Type B pancreatic cell (in vitro differentiated cells): ENCODE measurements at places on chromosomes 11 and 22. TPM values are rescaled to one million over a fixed set of nuclear protein-coding genes. Genes with fewer than 3 reads are reported as not detected.
A peak's percentile ranks its signal among the peaks of the same experiment; 100 is the strongest.

GRCh38 chr11:47924184-47924691 is 56.1 kb upstream of the PTPRJ start:
- peaks cover 10% of the 10 kb centered on the region for H3K4me1 ChIP-seq
- no peak overlapping the region for H3K4me3 ChIP-seq
- no peaks in the 10 kb centered on the region for H3K27me3 ChIP-seq

DNA sequence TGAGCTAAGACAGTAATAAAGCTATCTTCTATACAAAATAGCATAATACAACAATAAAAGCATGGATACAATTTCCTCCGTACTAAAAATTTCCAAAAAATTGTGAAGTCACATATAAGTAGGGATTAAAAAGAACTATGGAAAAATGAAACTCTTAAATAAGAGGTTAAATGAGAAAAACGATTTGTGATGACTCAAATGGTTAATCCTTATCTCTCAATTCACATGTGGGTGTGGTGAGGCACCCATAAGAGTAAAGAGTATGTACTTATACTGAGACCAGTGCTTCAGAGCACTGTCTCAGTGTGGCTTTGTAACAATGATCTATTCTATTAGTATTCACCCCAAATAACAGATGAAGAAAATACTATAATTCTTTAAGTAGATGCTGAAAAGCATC is 25.0 kb upstream of the CCDC34 start:
- H3K36me3 ChIP-seq = peaks cover 12% of the 10 kb centered on the region
- no peak for DNase-seq
- H3K27ac ChIP-seq = no peak overlapping the region
- no peak overlapping the region for H3K4me3 ChIP-seq

ARHGEF12 gene
- total RNA-seq = 73.8 and 85.7 TPM in 2 replicates

TMEM191C gene
- total RNA-seq = 6.8 and 20.2 TPM in 2 replicates

DNA sequence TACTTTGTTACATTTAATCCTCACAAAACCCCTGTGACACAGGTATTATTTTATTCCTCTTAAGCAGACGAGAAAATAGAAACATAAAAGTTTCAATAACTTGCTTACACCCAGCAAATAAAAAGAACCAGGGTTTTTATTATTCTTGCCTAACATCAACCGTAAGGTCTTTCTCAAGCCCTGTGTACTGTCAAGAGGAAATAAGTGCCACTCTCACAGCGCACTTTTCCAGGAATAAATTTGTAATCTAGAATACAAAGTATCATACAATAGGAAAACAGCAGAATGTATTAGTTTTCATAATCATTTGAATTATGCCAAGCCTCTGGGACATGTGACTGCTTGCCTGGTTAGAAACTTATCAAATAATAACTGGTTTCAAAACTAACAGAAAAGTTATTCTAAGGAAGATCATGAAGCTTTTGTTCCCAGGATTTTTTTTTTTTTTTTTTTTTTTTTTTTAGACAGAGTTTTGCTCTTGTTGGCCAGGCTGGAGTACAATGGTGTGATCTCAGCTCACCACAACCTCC is 7.4 kb downstream of the CCDC34 start:
- H3K4me3 ChIP-seq = no peak overlapping the region
- no peak overlapping the region for H3K27ac ChIP-seq
- H3K27me3 ChIP-seq = no peaks in the 10 kb centered on the region

GRCh38 chr22:42945027-42945426 is 69.9 kb downstream of the PACSIN2 start:
- peaks cover 9% of the 10 kb centered on the region for H3K36me3 ChIP-seq
- no peak for DNase-seq
- no peak overlapping the region for H3K4me3 ChIP-seq
- peak overlapping the region; percentile 54 for H3K27ac ChIP-seq
- peaks cover 58% of the 10 kb centered on the region for H3K4me1 ChIP-seq
- no peaks in the 10 kb centered on the region for H3K27me3 ChIP-seq

DNA sequence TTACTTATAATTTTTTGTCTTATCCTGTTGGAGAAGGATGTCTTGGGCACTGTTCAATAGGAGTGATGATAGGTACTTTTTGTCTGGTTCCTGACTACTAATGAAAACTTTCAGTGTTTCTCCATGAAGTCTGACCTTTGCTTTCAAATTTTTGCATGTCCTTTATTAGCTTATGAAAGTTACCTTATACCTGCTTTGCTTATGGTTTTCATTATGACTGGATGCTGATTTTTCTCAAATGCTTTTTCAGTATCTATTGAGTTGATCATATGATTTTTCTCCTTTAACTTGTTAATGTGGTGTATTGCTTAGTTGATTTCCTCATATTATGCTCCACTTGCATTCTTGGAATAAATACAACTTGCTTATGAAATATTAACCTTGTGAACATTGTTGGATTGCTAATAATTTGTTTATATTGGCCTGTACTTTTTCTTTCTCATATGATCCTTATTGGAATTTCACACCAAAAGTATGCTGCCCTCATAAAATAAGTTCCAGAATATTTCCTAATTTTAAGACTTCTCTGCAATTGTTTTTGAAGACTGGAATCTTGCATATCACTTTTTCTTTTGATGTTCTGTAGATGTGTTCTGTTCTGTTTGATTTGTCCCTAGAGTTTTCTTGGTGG is 85.0 kb upstream of the SC5D start:
- peaks cover 5% of the 10 kb centered on the region for H3K4me1 ChIP-seq
- H3K36me3 ChIP-seq = no peaks in the 10 kb centered on the region
- H3K27me3 ChIP-seq = peaks cover 3% of the 10 kb centered on the region
- no peak overlapping the region for H3K4me3 ChIP-seq

MMP12 gene
- total RNA-seq = 0.27 TPM in 1 of 2 replicates, not detected in the other

DNA sequence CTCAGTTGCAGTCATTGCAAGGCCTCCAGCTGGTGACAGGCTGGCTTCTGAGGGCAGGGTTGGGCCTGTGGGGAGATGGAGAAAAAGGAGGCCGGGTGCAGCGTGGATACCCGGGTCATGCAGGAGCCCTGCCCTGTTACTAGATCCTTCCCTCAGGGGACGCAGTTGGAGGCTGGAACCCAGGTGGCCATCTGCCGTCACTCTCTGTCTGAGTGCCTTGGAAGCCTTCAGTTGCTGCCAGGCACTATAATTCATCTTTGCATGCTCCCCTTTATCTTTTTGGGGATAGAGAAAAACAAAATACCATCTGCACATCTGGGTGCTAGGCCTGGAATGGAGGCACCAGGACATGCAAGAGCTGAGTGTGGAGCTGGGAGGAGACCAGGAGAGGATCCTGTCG is 82.7 kb downstream of the TP53I11 start:
- no peaks in the 10 kb centered on the region for H3K27me3 ChIP-seq
- no peak overlapping the region for H3K4me3 ChIP-seq
- no peaks in the 10 kb centered on the region for H3K36me3 ChIP-seq
- peaks cover 45% of the 10 kb centered on the region for H3K4me1 ChIP-seq
- DNase-seq = no peak
- peak overlapping the region; percentile 71 for H3K27ac ChIP-seq

GRCh38 chr11:75677275-75677674 is 8.4 kb upstream of the MAP6 start:
- no peak overlapping the region for H3K4me3 ChIP-seq
- no peak for DNase-seq
- no peaks in the 10 kb centered on the region for H3K36me3 ChIP-seq

ELFN2 gene
- total RNA-seq = 0.53 and 1.3 TPM in 2 replicates

DNA sequence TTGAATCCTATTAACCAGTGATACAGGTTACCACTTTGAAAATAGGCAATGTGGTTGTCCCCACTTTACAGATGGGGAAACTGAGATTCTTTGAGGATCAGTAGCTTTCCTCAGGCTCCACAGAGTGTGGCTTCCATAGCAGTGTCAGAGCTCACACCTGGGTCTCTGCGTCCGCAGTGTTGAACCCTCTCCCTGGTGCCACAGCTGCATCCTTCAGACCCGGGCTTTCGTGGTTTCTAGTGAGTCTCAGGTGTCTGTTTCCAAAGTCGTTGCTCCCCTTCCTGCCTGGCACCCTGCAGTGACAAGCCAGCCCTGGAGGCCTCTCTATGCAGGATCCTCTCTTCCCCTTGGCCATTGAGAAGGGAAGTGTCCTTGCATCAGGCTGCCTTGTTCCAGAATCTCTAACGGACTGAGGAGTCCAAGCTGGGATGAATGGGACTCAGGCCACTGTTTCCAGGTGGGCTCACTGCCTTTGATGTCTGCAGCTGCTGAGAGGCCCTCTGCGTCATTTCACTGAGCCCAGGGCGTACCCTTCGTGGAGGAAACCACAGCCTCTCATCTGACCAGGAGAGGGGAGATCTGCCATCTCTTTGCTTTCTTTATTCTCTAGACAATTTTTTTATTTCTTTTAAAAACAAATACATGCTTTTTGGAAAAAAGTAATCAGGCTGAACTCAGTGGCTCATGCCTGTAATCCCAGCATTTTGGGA is 48.4 kb upstream of the MICAL2 start:
- no peak overlapping the region for H3K27ac ChIP-seq
- no peak overlapping the region for H3K4me3 ChIP-seq
- DNase-seq = peak; percentile 34
- H3K36me3 ChIP-seq = no peaks in the 10 kb centered on the region

DNA sequence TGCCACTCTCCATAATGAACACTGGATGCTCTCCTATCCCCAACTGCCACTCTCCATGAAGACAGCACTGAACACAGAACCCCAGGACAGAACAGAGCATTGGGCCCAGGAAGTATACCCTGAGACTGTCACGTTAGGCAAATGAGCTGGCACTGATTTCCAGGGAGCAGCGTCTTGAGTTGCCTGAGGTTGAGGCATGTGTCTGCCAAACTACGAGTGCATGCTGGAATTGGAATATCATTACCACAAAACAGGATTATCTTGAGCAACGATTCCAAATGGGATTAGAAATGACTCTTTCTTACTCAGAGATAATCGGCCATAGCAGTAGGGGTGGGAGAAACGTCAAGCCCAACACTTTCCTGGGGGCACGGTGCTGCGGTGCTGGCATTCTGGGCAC is 39.9 kb downstream of the CLPB start:
- DNase-seq = peak; percentile 10
- H3K27me3 ChIP-seq = no peaks in the 10 kb centered on the region
- H3K36me3 ChIP-seq = no peaks in the 10 kb centered on the region

DNA sequence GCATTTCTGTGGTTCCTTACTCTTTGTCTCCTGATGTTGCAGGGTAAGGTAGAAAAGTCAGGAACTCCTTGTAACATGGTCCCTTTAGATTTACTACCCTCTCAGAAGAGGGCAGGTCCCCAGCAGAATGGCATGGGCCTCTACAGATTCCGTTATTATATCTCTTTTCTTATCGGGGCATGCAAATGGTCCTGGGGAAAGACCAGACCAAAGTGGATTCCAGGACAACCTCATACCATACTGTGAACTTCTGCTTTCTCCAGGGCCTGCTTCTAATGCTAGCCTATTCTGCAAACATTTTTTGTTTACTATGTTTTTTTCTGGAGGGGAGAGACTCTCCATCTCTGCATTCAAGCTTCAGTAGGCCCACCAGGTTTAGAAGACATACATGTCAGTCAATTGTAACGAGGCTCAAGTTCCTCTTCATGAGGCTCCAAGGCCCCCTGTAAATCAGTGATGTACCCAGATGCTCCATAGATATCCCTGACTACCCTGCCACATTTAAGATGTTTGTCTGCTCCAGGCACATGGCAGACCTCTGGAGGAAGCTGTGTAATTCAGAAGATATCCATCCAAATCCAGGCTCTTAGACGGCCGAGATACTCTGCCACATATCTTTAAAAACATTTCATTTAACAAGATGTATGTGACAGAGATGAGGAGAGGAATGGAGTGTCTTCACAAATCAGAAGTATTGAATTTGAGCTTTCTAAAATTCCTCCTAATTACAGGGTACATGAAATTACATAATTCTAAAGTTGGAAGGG is 8.5 kb upstream of the ME3 start:
- peaks cover 6% of the 10 kb centered on the region for H3K27me3 ChIP-seq
- H3K4me3 ChIP-seq = no peak overlapping the region
- DNase-seq = no peak

DNA sequence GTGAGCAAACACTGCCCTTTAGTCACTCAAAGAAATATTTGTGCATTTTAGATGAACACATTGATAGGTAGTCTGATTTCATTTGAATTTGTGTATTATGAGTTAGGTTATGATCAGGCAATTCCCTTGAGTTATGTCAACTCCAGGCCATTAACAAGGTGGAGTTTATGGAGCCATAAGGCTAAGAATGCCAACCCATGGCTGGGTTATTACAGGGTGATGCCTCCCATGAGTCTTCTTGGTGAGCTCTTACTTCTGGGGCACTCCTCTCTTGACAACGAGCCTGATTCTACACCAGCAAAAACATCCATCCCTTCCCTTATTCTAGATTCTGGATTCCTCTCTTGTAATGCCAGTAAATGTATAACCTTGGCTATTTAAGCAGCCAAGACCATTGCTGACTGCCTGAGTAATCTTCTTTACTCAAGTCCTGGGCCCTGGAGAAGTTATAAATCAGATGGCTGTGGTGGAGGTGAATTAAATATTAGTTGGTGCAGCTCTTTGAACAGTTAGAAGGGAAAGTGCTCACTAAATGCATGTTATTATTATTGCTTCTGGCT is 645.7 kb upstream of the TENM4 start:
- H3K36me3 ChIP-seq = no peaks in the 10 kb centered on the region
- H3K4me1 ChIP-seq = peaks cover 13% of the 10 kb centered on the region
- no peaks in the 10 kb centered on the region for H3K27me3 ChIP-seq
- no peak overlapping the region for H3K4me3 ChIP-seq

GRCh38 chr11:69263736-69264052 is 30.3 kb upstream of the MYEOV start:
- H3K27me3 ChIP-seq = no peaks in the 10 kb centered on the region
- H3K4me1 ChIP-seq = peaks cover 19% of the 10 kb centered on the region

GRCh38 chr11:18203723-18204122 is 31.1 kb downstream of the MRGPRX4 start:
- H3K27ac ChIP-seq = no peak overlapping the region
- no peak for DNase-seq

- H3K27me3 ChIP-seq = peaks cover 52% of the 10 kb centered on the region
- no peak for DNase-seq
- no peaks in the 10 kb centered on the region for H3K36me3 ChIP-seq
- no peaks in the 10 kb centered on the region for H3K4me1 ChIP-seq
- no peak overlapping the region for H3K27ac ChIP-seq
Observed at GRCh38 chr11:116665523-116665922, 107.3 kb downstream of the BUD13 start.

DNA sequence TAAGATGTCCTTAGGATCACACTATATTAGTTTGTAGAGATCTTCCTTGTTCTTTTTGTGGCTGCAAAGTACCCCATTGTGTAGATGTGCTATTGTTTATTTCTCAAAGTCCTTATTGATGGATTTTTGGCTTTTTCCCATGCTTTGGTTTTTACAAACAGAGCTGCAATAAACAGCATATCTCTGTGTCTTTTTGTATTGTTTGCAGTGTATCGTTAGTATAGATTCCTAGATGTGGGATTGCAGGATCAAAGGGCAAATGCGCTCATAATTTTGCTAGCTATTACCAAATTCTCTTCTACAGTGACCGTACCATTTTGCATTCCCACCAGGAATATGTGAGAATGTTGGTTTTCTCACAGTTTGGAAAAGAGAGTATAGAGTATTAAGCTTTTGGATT is 27.5 kb upstream of the FTH1 start:
- H3K36me3 ChIP-seq = peaks cover 11% of the 10 kb centered on the region
- no peak overlapping the region for H3K27ac ChIP-seq
- no peak for DNase-seq
- H3K4me1 ChIP-seq = peaks cover 5% of the 10 kb centered on the region
- no peak overlapping the region for H3K4me3 ChIP-seq
- no peaks in the 10 kb centered on the region for H3K27me3 ChIP-seq

KIRREL3 gene
- total RNA-seq = 1.00 and 4.1 TPM in 2 replicates

OR8G5 gene
- 0.26 TPM in 1 of 2 replicates, not detected in the other for total RNA-seq
